Occipital lobe (tissue), 3 donors: ENCODE measurements at places on chromosomes 5 and 9.

- DNase-seq: no peak
Measured at GRCh38 chr9:33645706-33646105, 121.7 kb downstream of the ANKRD18B start.

GRCh38 chr9:124551472-124552272 lies 44.5 kb upstream of the NR5A1 start:
- peak; percentile 18 for DNase-seq

GRCh38 chr5:127231118-127231517 lies 59.5 kb upstream of the MEGF10 start:
- no peak for DNase-seq

GRCh38 chr5:55540024-55540423 lies 5.3 kb upstream of the PLPP1 start:
- no peak for DNase-seq

DNA sequence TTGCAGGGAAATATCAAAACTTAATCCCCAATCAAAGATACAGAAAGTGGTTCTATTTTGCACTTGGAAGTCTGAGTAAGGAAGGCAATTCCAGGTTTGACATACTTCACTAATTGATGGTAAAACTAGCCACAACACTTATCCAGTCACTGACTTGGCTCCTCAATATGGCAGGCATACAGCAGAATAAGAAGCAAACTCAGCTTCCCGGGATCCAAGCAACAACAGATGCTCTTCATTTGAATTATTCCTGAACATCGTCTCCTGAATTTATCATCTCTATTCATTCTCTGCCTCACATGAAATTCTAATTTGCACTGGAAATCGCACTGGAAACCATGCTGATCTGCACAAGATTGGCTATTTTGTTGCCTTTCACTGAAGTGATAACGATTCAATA lies 629.6 kb downstream of the PRELID2 start:
- DNase-seq: no peak

- no peak for DNase-seq
Measured at GRCh38 chr5:53464722-53465121, 15.7 kb upstream of the FST start.
